Skeletal muscle cell (primary cell): ENCODE measurements at places on chromosomes 6 and 20.

- DNase-seq = no peak
Observed at GRCh38 chr20:20364593-20365479, 3.1 kb upstream of the INSM1 start.

DNA sequence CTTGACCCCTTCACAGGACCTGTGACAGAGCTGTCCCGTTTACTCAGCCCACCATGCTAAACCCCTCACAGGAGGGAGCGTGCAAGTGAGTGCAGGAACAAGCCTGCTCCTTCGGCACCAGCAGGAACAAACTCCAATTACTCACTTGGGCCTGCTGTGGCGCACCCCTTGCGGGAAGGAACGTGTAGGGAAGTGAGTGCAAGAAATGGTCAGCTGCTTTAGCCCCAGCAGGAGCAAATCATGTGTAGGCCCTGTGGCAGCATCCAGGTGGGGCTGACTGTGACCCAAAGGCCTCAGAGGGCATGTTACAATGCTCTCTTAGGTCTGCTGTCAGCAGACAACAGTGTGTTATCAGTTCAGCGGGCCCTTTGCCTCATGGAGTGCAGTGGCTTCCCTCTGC lies 574.4 kb downstream of the PRKN start:
- DNase-seq = no peak

GRCh38 chr20:36308986-36309385 lies 2.8 kb downstream of the DLGAP4 start:
- no peak for DNase-seq

DNA sequence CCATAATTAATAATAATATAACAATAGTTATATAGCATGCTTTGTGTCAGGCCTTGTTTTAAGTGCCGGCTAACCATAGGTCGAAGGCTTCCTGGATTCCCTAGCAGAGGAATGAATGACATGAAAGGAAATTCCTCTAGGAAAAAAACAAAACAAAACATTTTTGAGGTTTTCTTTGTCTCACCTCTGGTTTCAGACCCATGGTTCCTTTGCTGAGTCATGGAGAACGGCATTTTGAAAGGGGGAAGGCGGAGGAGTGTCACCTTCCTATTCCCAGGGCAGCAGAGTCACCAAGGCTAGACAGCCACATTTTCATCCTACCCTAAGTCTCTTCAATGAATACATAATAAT lies 25.3 kb upstream of the CCND3 start:
- no peak for DNase-seq

GRCh38 chr6:10658910-10659698 lies 35.3 kb downstream of the C6orf52 start:
- no peak for DNase-seq

DNA sequence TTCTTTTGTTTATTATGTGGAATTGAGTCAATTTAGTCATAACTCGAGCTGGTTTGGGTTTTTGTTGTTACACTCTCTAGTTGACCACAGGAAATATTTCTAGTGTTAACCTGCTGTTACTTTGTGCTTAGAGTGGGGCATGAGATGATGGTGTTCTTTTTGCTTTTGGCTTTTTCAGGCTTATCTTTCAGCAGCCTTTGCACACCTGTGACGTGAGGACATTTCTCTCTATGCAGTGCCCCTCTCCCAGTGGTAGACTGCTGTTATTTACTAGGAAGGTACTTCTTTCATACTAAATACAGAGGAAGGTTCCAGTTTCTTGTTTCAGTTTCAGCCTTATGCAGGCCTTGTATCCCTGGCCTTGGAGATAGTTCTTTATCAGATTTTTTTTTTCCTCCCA lies 766.8 kb upstream of the MAN1A1 start:
- no peak for DNase-seq

GRCh38 chr6:25670208-25670607 lies 18.2 kb downstream of the SCGN start:
- DNase-seq = no peak

- no peak for DNase-seq
Observed at GRCh38 chr6:15355683-15356099, 109.8 kb downstream of the JARID2 start.

DNA sequence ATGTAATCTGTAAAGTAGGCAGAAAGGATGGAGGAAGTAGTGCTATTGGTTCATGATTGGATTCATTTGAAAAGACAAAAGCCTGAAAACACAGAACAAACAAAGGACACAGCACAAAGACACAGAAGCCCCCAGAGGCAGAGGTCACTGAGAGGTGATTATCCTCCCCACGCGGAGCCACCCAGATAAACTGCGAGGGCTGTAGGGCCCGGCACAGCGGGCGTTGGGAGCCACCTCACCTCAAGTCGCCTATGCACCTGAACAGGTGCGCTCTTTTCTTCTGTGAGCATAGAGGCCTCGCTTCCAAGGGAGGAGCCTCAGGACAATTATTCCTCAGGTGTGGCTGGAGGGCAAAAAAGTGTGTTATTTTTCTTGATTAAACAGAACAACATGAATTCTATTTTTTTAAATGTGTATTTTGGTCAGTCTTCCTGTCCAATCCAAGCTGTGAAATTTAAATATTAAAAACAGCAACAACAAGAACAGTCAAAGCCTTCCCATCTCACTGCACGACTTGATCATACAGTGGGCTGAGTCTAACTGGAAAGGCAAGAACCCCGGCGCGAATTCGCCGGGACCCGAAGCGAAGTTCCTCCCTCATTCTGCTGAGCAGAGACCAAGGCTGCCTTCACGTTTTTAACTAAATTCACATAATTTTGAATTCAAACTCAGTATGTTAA lies 205.3 kb downstream of the THBS2 start:
- DNase-seq = no peak

GRCh38 chr6:168031411-168031971 lies 34.0 kb downstream of the KIF25 start:
- peak; percentile 25 for DNase-seq

DNA sequence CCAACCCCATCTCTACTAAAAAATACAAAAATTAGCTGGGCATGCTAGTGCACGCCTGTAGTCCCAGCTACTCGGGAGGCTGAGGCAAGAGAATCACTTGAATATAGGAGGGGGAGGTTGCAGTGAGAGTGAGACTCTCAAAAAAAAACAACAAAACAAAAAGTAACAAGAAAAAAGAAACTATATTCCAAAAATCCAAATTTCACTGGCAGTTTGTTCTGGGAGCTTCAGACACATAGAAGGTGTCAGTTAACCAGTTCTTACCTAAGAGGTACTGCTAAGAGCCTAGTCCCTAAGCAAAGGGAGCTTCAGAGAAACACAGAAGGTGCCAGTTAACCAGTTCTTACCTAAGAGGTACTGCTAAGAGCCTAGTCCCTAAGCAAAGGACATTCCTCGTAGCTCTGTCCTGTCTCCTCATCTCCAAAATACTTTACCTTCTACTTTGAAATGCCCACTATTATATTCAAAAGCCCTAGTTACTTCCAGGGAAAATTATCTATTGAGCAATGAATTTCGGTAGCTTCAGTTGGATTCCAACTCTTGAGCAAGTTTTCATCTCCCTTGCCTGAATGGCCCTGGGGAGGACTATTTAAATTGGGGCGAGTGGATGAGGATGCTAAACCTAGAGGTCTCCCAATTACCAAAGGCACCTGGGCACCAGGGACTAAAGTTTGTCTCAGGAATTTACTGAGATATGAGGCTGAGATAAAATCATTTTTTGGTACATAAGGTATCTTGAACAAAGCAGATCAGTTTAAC lies 41.0 kb downstream of the HFE start:
- no peak for DNase-seq

- DNase-seq = no peak
Observed at GRCh38 chr6:52215787-52216186, 28.5 kb downstream of the IL17F start.

GRCh38 chr6:170030821-170031471 lies 259.9 kb downstream of the DLL1 start:
- no peak for DNase-seq

DNA sequence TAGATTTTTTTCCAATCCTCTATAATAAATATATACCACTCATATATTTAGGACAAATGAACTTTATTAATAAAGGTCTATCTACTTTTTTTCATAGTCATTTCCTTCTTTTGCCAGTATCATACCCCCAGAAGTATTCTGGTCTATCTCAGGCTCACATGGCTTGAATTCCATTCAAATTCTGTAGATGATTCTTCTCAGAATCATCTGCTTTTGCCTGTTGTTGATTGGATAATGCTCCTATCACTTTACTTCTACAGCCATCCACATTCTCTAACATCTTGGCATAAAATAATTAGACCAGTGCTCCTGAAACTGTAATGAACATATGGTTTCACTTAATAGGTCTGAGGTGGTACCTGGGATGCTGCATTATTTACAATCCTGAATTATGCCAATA lies 121.2 kb downstream of the GFRAL start:
- no peak for DNase-seq

- no peak for DNase-seq
Observed at GRCh38 chr6:148317739-148318138, 24.9 kb upstream of the SASH1 start.

GRCh38 chr6:155595284-155595683 lies 139.6 kb upstream of the NOX3 start:
- DNase-seq = no peak

- no peak for DNase-seq
Observed at GRCh38 chr20:32516583-32517517, 68.3 kb downstream of the NOL4L start.

GRCh38 chr6:27161946-27162603 lies 85.4 kb upstream of the PRSS16 start:
- DNase-seq = no peak

- no peak for DNase-seq
Observed at GRCh38 chr6:42505385-42505718, 53.6 kb upstream of the TRERF1 start.

DNA sequence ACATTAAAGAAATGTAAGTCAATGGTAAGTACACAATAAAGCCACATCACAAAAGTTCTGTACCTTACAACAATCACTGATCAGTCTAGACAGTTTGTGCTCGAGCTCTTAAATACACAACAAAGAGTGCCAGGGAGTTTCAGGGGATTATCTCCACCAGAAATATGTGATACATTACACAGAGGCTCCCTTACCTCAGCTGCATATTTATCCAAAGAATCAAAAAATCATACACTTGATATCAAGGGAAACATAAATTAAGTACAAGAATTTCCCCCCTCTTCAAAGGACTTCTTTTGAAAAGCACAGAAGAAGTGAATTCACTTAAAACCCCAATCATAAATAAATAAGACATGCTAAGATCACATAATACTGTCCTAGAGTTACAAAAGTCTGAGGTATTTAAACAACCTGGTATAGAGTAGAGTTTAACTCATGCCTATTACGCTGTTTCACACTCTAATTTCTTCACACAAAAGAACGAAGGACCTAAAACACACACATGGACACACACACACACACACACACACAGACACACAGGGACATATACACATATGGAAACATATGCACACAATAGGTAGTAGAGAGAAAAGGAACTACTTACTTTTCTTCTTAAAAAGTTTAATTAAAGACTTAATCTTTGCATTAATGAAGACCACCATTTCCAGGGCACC lies 528 bp downstream of the NHSL1 start:
- no peak for DNase-seq

DNA sequence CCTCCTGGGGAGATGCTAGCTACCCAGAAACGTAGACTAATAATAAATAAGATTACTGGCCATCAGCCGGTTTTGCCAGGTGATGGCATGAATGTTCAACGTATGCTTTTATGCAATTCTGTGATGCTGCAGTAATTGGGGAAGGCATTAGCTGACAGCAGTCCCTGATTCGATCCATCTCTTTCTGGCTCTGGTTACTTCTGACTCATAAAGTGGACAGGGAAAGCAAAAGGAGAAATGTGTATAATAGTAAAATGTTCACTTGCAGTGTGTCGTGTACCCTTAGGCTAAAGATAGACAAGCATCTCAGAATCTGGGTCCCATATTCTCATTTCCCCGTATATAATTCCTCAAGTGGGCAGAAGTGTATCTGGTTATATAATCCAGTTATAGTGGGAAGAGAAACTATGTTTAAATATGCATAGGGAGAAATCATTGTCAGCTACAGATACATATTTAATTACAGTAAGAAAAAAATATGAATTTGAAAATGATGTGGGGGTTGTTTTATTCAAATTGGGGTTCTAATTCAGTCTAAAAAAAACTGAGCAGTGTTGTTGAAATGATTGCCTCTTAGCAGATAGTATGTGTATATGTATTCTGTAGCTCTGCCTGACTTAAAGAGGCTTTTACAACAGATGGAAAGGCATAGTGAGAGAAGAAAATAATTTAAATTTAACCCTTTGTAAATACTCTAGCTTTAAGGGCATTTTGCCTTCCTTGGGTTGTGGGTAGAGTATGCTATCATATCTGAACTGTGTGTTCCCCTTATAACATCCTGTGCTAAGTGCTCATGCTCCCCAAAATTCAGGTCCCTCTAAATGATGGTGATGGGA lies 40.6 kb downstream of the DOK5 start:
- no peak for DNase-seq

GRCh38 chr20:6012179-6012578 lies 41.7 kb downstream of the LRRN4 start:
- DNase-seq = no peak

GRCh38 chr20:58214310-58214709 lies 14.1 kb downstream of the ANKRD60 start:
- no peak for DNase-seq

DNA sequence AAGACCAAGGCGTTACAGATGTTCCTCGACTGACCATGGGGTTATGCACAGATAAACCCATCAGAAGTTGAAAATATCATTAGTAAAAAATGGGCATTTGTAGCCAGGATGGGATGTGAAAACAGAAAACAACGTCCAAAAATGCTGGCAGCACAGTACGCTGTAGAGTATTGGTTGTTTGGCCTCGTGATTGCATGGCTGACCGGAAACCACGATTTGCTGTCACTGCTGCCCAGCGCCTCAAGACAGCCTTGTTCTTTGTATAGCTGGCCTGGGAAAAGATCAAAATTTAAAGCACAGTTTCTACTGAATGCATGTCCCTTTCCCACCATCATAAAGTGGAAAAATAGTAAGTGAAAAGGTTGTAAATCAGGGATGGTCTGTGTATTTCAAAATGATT lies 41.9 kb downstream of the MTHFD1L start:
- DNase-seq = no peak

DNA sequence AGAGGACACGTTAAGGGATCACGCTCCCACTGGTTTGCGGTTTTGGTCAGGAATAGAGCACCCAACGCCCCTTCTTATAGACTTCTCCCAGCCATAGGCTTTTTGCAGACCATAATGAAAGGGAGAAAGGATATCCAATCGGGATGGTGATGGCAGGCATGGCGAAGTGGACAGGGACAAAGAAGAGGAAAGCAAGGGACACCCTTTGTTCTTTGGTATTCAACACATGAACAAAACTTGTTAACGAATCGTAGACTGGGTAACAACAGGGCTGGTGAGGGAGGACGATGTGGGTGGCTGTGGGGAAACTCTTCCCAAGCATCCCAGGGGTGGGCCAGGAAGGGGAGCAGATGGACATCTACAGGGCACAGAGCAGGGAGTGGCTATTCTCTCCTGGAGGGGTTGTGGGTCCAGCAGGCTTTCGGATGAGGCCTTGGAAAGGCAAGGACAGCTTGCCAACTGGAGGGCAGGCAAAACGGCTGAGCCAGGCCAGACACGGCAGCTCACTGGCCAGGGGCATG lies 1.4 kb upstream of the HSP90AB1 start:
- no peak for DNase-seq

- no peak for DNase-seq
Observed at GRCh38 chr6:108687921-108688320, 127.2 kb downstream of the FOXO3 start.

- no peak for DNase-seq
Observed at GRCh38 chr6:77447254-77447653, 16.0 kb downstream of the HTR1B start.
